ENCODE measurements at places on chromosomes 13 and 19.
A peak's percentile ranks its signal among the peaks of the same experiment; 100 is the strongest.

DNA sequence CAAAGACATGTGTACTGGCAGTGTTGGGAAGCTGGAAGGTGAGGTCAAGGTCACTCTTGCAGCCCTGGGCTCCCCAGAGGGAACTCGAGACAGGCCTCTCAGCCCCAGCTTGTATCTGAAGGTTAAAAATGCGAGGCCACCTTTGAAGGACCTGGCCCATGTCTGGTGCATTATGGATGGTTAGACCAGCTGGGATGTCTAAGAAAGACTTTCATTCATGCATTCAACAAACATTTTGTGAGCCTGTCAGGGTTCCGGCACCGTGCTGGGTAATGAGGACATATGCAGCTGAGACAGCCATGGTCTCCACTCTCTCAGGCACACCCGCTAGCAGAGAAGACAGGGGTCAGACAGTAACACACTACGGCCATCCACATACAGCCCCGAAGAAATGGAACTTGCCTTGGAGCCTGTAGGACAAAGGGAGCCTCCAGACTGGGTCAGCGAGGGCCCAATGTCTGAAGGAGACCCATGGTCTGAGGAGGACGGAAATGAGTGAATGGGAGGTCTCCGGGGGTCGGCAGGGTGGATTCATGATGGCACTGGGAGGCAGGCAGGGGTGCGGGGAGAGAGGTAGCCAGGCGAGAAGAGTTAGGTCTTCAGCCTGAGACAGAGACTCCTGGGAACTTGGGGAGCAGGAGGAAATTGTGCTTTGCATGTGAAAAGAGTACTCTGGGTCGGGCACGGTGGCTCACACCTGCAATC lies 19.0 kb downstream of the VSTM2B start:
- DNase-seq = no peak

DNA sequence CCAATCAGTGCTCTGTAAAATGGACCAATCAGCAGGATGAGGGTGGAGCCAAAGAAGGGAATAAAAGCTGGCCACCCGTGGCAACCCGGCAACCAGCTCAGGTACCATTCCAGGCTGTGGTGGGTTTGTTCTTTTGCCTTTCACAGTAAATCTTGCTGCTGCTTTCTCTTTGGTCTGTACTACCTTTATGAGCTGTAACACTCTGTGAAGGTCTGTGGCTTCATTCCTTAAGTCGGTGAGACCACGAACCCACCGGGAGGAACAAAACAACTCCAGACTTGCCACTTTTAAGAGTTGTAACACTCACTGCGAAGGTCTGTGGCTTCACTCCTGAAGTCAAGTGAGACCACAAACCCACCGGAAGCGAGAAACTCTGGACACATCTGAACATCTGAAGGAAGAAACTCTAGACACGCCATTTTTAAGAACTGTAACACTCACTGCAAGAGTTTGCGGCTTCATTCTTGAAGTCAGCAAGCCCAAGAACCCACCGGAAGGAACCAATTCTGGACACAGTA lies 16.5 kb upstream of the SPACA6 start:
- peak; percentile 30 for DNase-seq

DNA sequence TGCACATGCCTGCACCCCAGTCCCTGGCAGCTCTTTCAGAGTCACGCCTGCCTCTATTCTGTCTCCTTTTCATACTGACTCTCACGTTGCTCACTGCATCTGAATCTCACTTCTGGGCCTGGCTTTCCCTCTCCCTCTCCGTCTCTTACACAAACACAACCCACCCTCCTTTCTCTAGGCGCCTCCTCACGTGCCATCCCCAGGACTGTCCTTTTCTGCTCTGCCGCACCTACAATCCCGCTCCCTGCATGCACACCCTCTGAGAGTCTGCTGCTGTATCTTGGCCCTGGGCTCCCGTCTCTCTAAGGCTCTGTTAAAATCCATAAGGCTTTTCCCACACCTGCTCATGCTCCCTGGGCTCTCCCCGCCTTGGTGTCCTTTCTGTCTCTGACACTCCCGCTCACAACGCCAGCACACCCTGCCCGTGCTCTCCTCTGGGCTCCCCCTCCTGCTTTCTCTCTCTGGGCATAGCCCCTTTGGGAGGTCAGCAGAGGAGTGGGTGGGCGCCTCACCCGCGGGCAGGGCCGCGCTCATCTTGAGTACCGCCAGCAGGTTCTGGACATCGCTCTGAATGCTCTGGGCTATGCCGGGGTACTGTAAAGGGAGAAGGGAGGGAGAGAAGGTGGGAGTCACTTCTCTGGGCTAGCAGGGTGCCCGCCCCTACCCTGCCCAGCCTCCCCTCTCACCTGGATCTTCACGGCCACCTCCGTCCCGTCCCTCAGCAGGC lies 12.7 kb upstream of the NUMBL start:
- no peak for DNase-seq

DNA sequence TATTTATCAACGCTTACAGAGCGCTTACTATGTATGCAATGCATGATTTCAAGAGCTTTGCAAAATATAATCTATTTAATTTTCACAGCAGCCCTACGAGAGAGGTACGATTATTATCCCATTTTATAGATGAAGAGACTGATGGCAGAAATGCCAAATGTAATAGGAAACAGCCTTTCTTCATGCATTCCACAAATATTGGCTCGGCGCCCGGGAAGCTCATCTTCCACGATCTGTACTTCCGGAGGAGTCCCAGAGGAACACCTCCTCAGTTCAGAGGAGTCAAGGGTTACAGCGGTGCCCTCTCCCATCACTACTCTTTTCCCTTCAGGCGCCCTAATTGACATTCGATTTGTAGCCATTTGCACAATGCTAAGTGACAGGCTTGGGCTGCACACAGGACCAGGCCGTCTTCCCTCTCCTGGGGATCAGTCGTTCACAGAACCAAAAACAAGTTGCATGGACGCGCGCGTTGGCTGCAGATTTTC lies 1.1 kb upstream of the ARHGAP35 start:
- DNase-seq = no peak

GRCh38 chr13:48625413-48626076 lies 28.2 kb upstream of the CYSLTR2 start:
- no peak for DNase-seq

GRCh38 chr19:9014803-9015202 lies 4.6 kb upstream of the MUC16 start:
- DNase-seq = no peak

GRCh38 chr19:33771384-33772101 lies 25.1 kb upstream of the KCTD15 start:
- DNase-seq = peak; percentile 66

- DNase-seq = no peak
Measured at GRCh38 chr19:47514151-47514868, 553 bp downstream of the NAPA start.

GRCh38 chr19:55836340-55836739 lies at the start of gene NLRP4:
Gene NLRP4 (plus strand): TSS chr19:55836540. CDS start chr19:55852081, 15,541 bp downstream.
- DNase-seq = no peak

Data from stimulated activated CD4-positive, alpha-beta T cell treated with anti-CD3 and anti-CD28 coated beads, Interleukin-1b, Interleukin-23, amount 100 ng/mL, for 48 hours (primary cell).